ENCODE measurements at places on chromosomes 12 and 14. TPM values are rescaled to one million over a fixed set of nuclear protein-coding genes. Genes with fewer than 3 reads are reported as not detected.

- DNase-seq = no peak
These were observed 427.2 kb downstream of the TRHDE start for GRCh38 chr12:72699362-72699761.

DNA sequence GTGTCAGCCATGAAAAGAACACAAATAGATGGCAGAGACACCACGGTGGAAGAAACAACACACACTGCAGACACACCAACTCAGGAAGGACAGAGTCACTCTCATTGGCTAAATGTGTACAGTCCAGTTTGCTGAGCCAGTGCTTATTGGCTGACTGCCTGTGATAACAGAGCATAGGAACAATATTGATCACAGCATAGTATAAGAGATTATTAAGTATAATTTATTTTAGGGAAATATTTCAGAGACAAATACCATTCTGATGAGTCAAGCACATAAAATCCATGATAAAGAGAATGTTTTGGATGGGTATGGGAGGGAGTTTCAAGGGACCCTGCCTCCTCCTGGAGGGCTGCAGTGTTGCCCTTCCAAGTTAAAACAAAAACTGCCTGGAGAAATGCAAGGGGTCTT lies 50.9 kb downstream of the BTG1 start:
- DNase-seq = no peak

The NXPH4 gene
- not detected for total RNA-seq

DNA sequence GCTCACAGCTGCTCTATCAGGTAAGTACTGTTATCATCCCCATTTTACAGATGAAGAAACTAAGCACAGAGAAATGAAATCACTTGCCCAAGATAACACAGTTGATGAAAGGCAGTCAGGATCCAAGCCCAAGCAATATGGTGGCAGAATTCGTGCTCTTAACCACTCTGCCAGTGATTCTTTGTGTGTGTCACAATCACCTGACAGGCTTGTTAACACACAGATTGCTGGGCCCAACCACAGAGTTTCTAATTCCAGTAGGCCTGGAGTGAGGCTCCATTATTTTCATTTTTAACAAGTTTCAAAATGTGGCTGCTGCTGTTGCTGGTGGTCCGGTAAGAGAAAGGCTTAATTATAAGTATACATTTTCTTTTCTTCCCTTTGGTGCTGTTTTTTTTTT lies 134.2 kb downstream of the TGFB3 start:
- no peak for DNase-seq

- DNase-seq = no peak
These were observed 10.0 kb upstream of the C14orf132 start for GRCh38 chr14:96029089-96029645.

The USP44 gene
- total RNA-seq = 0.54 TPM

- no peak for DNase-seq
These were observed 145.2 kb upstream of the KRR1 start for GRCh38 chr12:75656648-75657047.

GRCh38 chr12:7907009-7907408 lies 29.0 kb downstream of the SLC2A3 start:
- DNase-seq = peak; percentile 82

GRCh38 chr14:79009286-79009685 lies 839.1 kb downstream of the NRXN3 start:
- DNase-seq = no peak

DNA sequence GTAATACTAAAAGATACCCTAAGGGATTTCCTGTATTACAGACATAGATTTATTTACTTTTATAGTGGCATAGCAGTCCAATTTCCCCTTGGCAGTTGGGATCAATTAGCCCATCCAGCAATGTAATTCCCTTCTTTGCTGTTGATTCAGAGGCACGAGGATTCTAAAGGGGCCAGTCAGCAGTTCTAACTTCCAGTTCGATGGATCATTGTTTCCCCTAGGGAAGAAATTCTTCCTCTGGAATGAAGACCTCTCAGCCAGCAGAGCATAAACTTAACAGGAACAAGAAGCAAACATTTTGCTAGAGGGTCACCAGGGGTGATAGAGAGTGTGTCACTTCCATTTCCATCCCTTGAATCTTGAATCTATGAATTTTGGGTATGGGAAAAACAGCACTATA lies 395.7 kb upstream of the NOVA1 start:
- DNase-seq = no peak

GRCh38 chr14:68653804-68654203 lies 139.1 kb downstream of the ZFP36L1 start:
- DNase-seq = no peak

- DNase-seq = no peak
These were observed 1.4 kb downstream of the PCNX4 start for GRCh38 chr14:60093080-60093479.

DNA sequence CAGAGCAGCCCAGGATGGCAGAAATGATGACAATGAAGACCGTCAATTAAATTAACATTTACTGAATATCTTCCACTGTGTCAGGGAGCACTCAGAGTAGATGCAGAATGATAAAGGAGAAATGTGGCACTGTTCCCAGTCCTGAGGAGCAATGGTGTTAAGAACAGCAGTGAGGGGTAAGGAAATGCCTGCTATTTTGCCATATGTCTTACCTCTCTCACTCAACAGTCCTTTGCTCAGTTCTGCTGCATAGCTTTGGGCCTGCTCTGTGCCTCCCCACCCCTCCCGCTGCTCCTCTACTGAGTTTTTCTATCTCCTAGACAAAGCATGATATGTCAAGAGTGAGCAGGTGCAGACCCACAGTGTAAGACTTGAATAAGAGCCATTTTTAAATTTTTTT lies 318.8 kb downstream of the NAV3 start:
- DNase-seq = no peak

The IL31 gene
- total RNA-seq = not detected

DNA sequence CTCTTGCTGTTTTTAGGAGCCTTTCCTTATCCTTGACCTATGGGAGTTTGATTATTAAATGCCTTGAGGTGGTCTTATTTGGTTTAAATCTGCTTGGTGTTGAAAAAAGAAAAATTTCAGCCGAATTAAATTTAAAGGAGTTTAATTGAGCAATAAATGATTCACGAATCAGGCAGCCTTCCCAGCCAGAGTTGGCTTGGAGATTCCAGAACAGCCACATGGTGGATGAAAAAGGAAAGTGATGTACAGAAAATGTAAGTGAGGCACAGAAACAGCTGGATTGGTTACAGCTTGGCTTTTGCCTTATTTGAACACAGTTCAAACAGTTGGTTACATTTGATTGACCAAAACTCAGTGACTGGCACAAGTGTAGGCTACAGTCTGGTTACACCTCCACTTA lies 69.7 kb downstream of the WASHC3 start:
- no peak for DNase-seq

DNA sequence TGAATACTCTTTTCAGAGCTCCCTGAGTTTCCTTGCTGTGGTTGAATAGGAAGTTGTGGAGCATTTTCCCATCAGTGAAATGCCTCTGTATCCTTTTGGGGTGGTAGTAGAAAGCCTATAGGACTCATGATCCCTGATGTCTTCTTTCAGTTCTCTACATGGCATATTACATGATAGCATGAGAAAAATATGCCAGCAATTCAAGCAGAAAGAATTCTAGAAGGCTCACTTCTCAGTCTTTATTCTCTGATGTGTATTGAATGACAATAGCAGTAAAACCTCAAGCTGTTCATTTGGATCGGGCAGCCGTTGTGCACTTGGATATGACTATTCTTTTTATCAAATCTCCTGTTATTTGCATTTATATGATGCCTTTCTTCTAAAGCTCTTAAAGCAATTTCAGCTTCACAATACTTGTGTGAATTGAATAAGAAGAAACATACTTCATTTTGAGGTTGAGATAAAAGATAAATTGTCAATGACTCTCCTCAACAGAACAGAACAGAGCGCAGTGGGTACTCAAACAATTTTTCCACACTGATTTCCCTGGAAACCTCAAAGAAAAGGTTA lies 251.5 kb upstream of the FBXO33 start:
- DNase-seq = no peak

The RDH5 gene
- 1.9 TPM for total RNA-seq

GRCh38 chr12:20631711-20632110 lies 63.4 kb upstream of the SLCO1C1 start:
- DNase-seq = no peak
